Activated CD4-positive, alpha-beta T cell treated with anti-CD3 and anti-CD28 coated beads, Interleukin-2, amount 10 ng/mL, durations not matched to agents 24 days and 14 days (primary cell): ENCODE measurements at places on chromosomes 4 and X.

DNA sequence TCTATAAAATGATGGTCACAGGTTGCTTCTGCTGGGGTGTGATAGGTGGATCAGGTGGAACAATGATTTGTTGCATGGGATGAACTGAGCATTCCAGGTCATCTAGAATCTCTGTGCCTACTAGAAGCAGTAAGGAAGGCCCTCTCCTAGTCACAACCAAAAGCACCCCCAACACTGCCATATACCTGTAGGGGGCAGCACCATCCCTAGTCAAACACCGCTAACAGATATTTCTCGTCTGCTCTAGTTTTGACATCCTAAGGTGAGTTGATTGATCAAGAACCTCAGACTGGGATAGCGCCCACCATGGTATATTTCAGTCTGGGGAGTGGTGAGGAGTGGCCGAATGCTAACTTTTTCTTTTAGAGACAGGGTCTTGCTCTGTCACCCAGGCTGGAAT is 160.2 kb downstream of the NHS start:
- DNase-seq, result peak; percentile 77

DNA sequence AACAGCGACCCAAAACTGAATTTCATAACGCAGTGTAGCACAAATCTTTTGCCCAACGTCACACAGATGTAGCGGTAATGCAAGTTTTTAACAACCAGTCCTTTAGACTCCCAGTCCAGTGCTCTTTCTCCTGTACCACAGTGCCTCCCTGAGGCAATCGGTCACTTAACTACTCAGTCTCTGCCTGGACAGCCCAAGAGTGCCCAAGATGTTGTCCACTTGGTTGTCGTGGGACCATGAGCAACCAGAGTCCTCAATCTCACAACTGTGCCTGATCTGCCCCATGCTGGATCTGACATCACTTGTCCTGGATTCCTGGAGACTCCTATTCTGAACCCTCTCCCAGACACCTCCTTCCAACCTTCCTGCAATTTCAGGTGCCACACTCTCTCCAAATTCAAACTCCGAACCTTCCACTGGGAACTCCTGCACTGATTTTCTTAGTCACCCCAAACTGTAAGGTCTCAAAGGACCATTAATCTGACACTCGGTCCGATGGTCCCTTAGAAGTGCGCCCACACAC is 702 bp downstream of the MMGT1 start:
- peak; percentile 64 for DNase-seq

DNA sequence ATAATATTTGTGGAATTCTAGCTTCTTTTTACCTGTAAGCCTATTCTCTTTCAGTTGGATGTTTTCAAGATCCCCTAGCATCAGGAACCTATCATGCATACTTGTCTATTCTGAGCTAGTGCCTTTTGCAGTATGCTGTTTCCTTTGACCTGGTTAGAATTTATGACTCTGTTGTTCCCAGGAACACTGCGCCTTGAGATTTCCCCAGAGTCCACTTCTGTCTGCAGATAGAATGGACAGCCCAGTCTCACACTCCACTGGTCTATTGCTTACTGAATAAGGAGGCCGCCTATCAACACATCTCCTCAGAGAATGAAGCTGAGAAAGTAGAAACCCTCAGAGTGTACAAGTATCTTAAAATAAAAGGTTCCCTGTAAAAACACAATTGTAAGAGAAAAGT is 465.1 kb upstream of the GALNTL6 start:
- no peak for DNase-seq

DNA sequence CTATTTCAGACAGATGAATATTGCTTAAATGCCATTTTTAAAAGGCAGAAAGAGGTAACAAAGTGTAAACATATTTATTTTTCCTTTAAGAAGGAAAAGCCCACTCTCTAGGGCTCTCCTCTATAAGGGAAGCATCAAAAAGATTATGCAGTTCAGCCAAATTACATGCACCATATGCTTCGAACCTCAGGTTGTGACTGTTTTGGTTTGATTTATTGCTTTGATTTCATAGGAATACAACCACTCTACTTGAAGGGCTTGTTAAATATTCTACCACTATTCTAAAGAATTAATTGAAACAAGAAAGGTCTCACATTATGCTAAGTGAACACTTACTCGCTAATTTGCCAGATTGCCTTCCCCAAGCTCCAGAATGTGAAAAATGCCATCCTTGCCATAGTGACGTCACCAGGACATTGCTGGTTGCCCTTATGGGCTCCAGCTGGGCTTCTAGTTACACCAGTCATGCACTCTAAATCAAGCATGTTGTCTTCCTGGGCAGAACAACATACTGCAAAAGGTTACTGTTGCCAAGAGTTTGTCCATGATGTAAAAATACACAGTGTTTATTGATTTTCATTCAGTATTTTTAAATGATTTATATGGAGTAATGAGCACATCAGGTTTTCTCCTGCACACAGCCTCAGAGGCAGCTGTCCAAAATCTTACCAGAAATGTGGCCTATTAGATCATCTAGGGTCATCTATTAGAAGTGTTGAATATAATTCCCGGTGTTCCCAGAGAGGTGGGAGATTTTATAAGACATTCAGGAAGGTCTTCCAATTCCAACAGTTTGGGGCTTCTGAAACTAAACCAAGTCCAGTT is 164.4 kb upstream of the RAPGEF2 start:
- DNase-seq, result no peak

DNA sequence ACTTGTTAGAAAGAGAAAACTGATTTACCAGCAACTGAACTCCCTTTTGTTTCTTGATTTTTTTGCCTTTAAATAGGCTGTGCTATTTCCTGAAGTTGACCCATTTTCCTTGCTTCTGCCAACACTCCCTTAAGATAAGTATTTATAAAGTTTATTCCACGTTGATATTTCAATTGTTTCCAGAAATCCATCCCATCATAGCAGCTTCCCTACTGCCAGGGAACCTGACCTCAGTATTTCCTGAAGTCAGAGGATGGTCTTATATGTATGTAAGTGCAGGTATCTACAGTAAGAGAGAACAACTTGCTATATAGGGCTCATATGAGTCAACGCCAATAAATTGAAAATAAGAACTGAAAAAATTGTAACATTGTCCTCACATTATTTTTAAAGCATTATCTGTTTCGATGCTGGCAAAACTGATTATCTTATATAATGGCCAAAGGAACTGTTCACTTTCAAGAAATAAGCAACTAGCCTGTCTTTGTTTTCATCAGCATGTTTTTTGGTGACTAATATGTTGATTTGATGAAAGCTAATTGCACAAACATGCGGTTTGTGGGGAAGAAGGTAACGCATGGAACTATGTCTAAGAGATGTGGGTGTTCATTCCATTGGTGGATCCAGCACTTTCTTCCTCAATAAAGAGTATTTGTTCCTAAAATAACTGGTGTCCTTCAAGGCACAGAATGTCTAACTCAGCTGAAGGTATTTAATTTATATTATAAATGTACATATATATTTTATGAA is 4.7 kb downstream of the LIMCH1 start:
- no peak for DNase-seq

GRCh38 chr4:150090836-150091235 is 12.6 kb downstream of the DCLK2 start:
- no peak for DNase-seq

DNA sequence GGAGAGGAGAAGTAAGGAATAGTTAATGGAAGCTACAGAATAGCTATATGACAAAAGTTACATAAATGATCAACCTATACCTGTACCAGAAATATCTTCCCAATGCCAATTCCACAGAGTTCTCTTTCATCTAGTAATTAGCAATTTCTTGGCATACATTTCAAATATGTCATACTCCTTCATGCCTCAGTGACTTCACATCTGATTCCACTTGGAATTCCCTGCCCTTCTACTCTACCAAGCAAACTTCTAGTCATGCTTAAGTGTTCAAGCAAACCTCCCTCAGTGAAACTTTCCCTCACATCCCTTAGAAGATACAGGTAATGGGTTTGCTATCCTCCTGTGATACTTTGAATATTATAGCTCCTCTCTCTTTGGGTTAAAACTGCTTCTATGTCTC is 127.1 kb downstream of the KLHL13 start:
- DNase-seq, result no peak

DNA sequence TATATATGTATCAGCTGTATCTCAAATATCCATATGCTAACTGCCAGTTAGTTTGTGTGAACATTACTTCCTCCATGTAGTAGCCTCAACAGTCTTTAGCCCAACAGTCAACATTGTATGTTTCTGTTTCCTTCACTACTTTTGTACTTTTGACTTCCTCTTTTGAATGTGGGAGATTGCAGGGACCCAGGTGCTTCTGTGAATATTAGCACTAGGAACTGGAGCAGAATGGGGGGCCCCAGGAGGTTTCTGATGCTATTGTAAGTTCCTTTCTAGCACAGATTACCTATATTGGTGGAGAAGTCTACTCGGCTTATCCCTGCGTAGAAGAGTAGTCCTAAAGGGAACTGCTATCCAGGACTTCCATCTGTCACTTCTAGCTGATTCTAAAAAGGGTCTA is 2.3 kb downstream of the PLAC8 start:
- peak; percentile 79 for DNase-seq

DNA sequence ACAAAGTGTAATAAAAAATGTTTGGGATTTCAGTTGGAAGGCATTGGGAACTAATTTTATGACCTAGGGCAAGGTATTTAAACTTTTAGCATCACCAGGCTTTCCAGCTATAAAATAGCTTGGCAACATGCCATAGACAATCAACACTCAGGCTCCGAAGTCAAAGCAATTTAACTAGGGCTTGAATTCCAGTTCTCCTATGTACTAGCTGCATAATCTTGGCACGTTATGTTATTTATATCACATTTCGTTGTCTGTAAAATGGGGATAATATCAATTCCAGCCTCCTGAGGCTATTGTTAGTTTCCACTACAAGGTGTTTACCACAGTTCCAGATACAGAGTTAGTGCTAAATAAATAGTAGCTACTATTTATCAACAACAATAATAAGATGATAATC is 78.8 kb downstream of the DMD start:
- DNase-seq, result no peak

DNA sequence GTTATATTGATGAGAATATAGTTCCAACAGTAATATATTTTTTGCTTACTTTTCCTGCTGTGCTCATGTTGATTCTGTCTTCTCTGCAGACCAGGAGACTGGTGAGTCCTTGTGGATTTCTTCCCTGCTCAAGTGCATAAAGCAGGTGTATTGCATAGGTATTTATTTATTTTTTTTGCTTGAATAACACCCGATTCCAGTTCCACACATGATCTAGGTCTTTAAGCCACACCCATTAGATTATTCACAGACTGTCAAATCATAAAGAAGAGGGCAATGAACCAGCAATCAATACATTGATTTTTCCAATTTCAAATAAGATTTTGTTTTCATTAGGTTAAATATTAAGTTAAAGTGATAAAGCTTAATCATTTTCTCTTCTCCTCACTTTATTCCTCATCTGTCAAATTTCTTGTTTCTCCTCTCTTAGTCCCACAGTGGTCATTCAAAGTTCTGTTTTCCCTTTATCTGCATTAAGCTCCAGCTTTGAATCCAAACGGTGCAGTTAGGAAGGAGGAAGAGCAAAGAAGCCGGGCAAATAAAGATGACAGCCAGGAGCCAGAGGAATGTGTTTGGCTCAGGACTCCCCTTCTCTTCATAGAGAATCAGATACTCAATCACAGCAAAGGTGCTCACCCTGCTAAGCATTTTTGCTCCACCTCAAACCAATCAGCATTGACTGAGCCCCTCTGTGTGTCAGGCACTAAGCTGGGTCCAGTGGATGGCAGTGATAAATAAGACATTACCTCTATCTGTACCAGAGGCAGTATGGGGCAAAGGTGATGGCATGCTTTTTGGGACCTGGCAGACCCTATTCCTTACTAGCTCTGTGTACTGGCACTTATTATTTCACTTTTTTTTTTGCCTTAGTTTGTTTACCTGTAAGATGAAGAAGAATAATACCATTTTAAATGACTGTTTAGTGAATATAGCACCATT is at the start of gene ADH1A:
TSS of gene ADH1A (minus strand) at position 138 of the 939 bp plus-strand sequence. CDS start at position 67, 71 bp downstream.
- no peak for DNase-seq

- DNase-seq, result no peak
Measured at GRCh38 chr4:144674711-144675110, 28.8 kb downstream of the HHIP start.

- DNase-seq, result no peak
Measured at GRCh38 chr4:169051761-169052593, 41.9 kb upstream of the CBR4 start.

DNA sequence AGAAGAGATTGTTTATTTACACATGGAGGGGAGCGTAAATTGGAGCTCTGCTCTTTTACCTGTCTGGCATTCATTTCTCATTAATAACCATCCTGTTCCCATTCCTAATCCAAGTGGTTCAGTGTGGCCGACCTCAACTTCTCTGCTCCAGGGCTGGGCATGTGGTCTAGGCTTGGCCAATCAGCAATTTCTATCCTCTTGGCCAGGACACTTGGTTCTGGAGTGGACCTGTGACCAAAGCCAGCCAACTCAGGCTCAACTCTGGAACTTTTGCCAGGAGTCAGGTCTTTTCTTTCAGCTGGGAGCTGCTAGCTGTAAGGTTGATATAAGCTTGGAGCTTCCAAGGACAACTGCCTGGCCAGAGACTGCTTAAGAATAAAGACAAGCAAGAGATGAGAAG is 15.6 kb upstream of the RASL11B start:
- DNase-seq, result no peak

DNA sequence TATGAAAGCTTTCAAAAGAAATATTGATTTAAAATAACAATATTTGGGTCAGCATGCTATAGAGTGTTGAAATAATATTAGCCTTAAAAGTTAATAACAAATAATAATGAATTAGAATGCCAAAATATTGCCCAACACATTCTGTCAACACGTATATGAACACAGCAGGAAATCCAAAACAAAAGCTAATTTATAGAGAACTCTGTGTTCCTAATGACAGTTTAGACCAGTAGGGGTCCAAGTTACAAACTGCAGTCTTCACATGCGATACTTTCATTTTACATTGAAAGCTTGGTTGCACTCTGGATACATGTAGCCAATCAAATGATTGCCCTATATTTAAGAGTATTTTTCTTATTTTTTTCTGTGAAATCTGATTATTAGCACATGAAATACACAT is 274.4 kb downstream of the DCTD start:
- DNase-seq, result no peak

GRCh38 chrX:38474543-38474942 is 86.8 kb upstream of the TSPAN7 start:
- DNase-seq, result no peak

DNA sequence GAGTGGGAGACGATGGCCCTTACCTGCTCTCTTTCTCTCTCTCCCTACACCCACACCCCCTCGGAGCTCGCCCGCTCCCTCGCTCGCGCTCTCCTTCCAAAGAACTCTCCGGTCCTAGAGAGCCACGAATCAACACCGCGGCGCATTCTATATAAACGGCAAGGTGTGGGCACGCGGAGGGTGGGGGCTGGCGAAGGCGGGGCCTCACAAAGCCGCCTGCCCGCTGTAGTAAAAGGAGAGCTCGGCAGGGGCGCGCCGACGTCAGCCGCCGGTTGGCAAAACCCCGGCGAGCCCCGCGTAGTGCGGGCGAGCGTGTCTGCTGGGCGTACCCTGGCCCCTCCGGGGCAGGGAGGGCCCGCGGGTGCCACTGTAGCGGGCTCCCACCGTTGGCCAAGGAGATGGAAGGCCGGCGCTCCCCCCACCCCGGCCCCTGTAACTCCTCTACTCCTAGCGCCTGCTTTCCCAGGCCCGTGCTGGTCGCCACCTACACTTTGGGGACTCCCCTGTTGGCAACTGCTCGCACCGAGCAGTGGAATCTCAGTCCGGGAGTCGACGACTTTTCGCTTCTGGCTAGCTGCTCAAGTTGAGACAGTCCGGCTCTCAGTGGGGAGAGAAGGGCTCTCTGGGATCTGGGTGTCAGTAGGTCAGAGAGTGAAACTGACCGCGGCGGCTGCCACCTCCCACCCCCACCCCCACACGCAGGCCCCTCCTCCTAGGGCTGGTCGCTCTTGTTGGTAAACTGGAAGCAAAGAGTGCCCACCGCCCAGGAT is 325.5 kb upstream of the F9 start:
- no peak for DNase-seq

- no peak for DNase-seq
Measured at GRCh38 chr4:56914336-56914735, 6.6 kb downstream of the REST start.
